ENCODE measurements at places on chromosomes 7 and 10. TPM values are rescaled to one million over a fixed set of nuclear protein-coding genes. Genes with fewer than 3 reads are reported as not detected.

TUBAL3 gene
- total RNA-seq = 0.16 TPM

ZNF735 gene
- not detected for total RNA-seq

TBX20 gene
- 89.5 TPM for total RNA-seq

NEUROG3 gene
- not detected for total RNA-seq

CALML5 gene
- total RNA-seq = not detected
